ENCODE measurements at places on chromosomes 11 and 22. TPM values are rescaled to one million over a fixed set of nuclear protein-coding genes. Genes with fewer than 3 reads are reported as not detected.

Gene C11orf42
- total RNA-seq = not detected

Gene SLC43A3
- total RNA-seq = 348 TPM

Gene IL17REL
- total RNA-seq = not detected

Gene RASGRP2
- total RNA-seq = 3.5 TPM

Gene SLC22A6
- total RNA-seq = not detected

Gene CEP126
- total RNA-seq = 1.9 TPM

Gene BLID
- not detected for total RNA-seq

Gene ALDH3B1
- total RNA-seq = not detected

Gene PACSIN3
- 7.0 TPM for total RNA-seq

Gene FBXO3
- total RNA-seq = 13.2 TPM

Gene MUC15
- total RNA-seq = not detected

Gene SLC25A18
- not detected for total RNA-seq

Gene CHADL
- 0.39 TPM for total RNA-seq

Gene SNX19
- 27.0 TPM for total RNA-seq

Gene PRR33
- 0.20 TPM for total RNA-seq

Gene CSNK2A3
- 2.5 TPM for total RNA-seq

Gene PYGM
- total RNA-seq = 1.8 TPM

Gene GRM5
- total RNA-seq = not detected

Gene SGSM1
- total RNA-seq = not detected

Gene GPR83
- not detected for total RNA-seq

Gene CFAP300
- total RNA-seq = not detected

Gene TECTA
- 0.31 TPM for total RNA-seq

Gene OR4A16
- total RNA-seq = not detected

Gene APOA5
- not detected for total RNA-seq

Gene MMP1
- total RNA-seq = not detected

Gene GPR137
- total RNA-seq = 35.7 TPM

Gene GPHA2
- not detected for total RNA-seq

Gene POU2AF1
- total RNA-seq = 3.0 TPM

Gene JOSD1
- 79.4 TPM for total RNA-seq

Gene SERGEF
- total RNA-seq = 37.0 TPM

Gene FERMT3
- total RNA-seq = 235 TPM

Gene BIK
- 3.3 TPM for total RNA-seq

Gene MB
- total RNA-seq = not detected

Gene SRPRA
- 158 TPM for total RNA-seq

Gene C1QTNF4
- total RNA-seq = not detected

Gene CACNA1I
- 0.27 TPM for total RNA-seq

Gene OR6Q1
- not detected for total RNA-seq

Gene MIEF1
- 65.0 TPM for total RNA-seq

Gene SCGB1A1
- total RNA-seq = not detected

Gene HTR3B
- not detected for total RNA-seq

Gene TMEM126B
- total RNA-seq = 67.2 TPM

Gene SLC22A25
- total RNA-seq = not detected

Gene NXPE4
- total RNA-seq = not detected

Gene OR4C6
- not detected for total RNA-seq
